ENCODE measurements at places on chromosomes 1 and 21.
A peak's percentile ranks its signal among the peaks of the same experiment; 100 is the strongest.

- no peak for DNase-seq
Observed at GRCh38 chr1:116870300-116870699, 39.4 kb upstream of the PTGFRN start.

DNA sequence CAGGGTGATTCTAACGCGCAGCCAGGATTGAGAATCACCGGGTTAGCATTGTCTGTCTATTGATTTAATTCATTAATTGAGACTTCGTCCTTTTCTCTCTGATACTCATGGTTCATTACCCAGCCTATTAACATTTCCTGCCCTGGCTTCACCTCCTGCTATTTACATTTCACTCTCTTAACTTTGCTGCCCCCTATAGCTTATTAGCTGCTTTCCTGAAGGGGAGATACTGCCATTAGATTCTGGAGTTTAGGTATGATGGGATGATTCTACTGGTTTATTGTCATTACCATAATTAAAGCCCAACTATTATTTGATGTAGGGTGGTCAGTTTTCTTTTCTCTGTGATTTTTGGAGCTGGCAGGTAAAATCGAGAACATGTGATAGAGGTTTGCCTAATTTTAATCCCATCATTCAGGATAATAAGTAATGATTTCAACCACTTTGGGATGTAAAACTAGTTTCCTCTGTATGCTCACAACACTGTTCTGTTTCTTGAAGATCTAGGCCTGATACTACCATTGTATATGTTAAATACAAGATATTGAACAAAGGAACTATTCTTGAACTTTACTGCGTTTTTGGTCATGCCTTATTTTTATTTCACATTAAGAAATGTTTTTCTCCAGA is 6.4 kb downstream of the PPP2R5A start:
- DNase-seq: peak; percentile 75

DNA sequence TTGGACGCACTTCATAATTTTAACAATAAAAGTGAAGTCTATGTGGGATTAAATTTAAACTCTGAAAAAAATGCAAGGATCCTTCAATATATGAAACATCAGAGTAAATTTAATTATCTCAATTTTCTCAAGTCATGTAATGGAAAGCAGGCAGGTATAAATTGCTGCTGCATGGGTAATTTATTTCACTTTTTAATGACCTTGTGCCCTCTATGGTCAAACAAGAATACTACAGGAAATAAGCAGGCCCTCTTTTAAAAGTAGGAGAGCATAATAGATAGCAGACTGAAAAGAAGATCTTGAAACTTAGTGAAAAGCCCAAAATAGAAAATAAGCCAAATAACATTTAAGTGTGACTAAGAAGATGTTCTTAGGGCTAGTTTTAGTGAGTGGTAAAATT is 22.9 kb downstream of the BCAS2 start:
- peak; percentile 41 for DNase-seq

DNA sequence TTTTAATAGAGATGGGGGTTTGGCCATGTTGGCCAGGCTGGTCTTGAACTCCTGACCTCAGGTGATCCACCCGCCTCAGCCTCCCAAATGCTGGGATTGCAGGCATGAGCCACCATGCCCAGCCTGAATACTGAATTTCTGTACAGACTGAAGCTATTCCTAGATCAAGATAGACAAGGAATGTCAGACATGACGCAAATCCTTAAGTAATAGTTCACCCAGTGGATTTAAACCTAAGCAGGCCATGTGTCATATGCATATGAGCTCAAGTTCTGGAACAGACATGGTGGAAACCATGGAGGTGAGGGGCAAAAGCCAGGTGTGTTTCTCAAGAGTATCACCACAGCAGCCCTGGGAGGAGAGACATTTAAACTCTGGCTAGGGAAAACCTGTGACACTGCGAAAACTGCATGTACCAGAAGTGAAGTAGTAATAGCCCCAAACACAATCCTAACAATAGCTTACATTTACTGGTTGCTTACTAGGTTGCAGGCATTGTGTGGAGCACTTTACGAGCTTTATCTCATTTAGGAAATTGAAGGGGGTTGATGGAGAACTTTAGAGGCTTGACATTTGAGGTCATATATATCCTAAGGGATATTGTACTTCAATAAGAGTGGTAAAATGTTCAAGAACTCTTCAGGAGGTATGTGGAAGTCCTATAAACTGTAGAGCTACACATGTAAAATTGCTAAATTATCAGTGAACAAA is 31.7 kb upstream of the MAN1A2 start:
- DNase-seq: no peak

GRCh38 chr1:156969496-156969895 is 49.1 kb downstream of the LRRC71 start:
- DNase-seq: no peak

- no peak for DNase-seq
Observed at GRCh38 chr1:243765676-243766075, 84.4 kb downstream of the AKT3 start.

- peak; percentile 6 for DNase-seq
Observed at GRCh38 chr1:14778898-14779865, 180.7 kb downstream of the KAZN start.

- no peak for DNase-seq
Observed at GRCh38 chr1:54764922-54765561, 719 bp upstream of the PARS2 start.

GRCh38 chr1:229379846-229380245 is 37.0 kb upstream of the CCSAP start:
- no peak for DNase-seq

GRCh38 chr21:30251781-30252180 is 31.0 kb downstream of the KRTAP24-1 start:
- no peak for DNase-seq

DNA sequence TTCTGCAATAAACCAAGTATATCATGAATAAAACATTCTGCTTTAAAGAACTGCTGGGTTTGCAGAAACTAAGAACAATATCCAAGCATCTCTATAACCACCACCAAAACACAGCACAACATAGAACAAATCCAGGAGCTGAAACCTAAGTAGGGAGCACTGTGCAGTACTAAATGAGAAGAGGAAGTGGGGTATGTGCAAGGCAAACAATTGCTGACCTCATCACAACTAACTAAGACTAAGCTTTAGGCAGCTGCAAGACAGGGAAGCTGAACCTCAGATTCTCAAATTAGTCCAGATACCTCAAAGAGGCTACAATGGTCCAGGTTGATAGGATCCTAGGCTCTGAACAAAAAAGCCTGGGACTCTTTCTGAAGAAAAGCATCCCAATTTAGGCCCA is 172.6 kb downstream of the SLC44A5 start:
- DNase-seq: no peak
